ENCODE measurements at places on chromosomes 11 and 22. TPM values are rescaled to one million over a fixed set of nuclear protein-coding genes. Genes with fewer than 3 reads are reported as not detected.

The VPREB1 gene
- total RNA-seq: not detected

The CDC45 gene
- 10.5 TPM for total RNA-seq

The ADM2 gene
- 29.0 TPM for total RNA-seq

The PARVG gene
- not detected for total RNA-seq

All from kidney epithelial cell (primary cell).